Muscle of arm (tissue), 14 donors: ENCODE measurements at places on chromosomes 12 and 14.

- DNase-seq, result no peak
Measured at GRCh38 chr14:31138301-31138700, 69.3 kb downstream of the HECTD1 start.

GRCh38 chr14:91317381-91318308 lies 73.1 kb upstream of the GPR68 start:
- DNase-seq, result no peak

DNA sequence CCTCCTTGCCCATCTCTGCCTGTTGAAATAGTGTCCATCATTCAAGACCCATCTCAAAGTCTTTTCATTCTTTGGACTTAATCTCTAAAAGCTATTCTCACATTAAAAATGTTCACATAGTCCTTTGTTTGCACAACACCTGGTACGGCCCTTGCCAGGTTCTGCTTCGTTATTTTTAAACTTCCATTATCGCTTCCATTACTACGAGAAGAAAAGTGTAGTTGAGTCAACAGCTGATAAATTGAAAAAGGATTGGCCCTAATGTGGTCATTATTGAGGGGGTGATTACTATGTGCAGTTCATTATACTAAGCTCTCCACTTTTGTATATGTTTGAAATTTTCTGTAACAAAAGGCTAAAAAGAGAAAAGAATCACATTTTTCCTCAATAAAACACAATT lies 17.8 kb downstream of the KCNJ8 start:
- DNase-seq, result no peak

GRCh38 chr12:56071648-56072047 lies 8.3 kb upstream of the ERBB3 start:
- DNase-seq, result no peak
